Effector memory CD4-positive, alpha-beta T cell (primary cell): ENCODE measurements at places on chromosomes 5 and 9.

DNA sequence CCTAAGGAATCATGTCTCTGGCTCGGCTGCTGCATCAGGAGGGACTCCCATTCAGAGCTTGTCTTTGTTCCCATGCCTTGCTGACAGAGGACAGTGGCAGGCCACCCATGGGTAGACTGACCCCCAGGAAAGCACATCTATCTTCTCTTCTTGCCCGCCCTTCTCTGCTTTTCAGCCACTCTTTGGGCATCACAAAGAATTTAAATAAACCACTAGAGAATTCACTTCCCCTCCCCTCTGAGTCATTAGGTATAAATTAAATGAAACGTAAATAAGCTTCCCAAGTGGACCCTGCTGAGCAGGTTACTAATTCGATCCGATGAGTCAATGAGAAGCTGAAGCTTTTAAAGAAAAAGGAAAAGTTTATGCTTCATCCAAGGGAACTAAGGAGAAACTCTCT is 97.0 kb downstream of the DRD1 start:
- no peak overlapping the region for H3K27ac ChIP-seq
- no peaks in the 10 kb centered on the region for H3K4me1 ChIP-seq

- no peak overlapping the region for H3K27ac ChIP-seq
- H3K36me3 ChIP-seq: no peaks in the 10 kb centered on the region
- DNase-seq: no peak
- no peak overlapping the region for H3K4me3 ChIP-seq
- no peaks in the 10 kb centered on the region for H3K4me1 ChIP-seq
Observed at GRCh38 chr9:89884356-89885083, 279.7 kb downstream of the GADD45G start.

- no peak overlapping the region for H3K4me3 ChIP-seq
- no peaks in the 10 kb centered on the region for H3K27me3 ChIP-seq
- H3K27ac ChIP-seq: no peak overlapping the region
- no peak for DNase-seq
Observed at GRCh38 chr9:132267660-132268059, 87.1 kb downstream of the SETX start.

DNA sequence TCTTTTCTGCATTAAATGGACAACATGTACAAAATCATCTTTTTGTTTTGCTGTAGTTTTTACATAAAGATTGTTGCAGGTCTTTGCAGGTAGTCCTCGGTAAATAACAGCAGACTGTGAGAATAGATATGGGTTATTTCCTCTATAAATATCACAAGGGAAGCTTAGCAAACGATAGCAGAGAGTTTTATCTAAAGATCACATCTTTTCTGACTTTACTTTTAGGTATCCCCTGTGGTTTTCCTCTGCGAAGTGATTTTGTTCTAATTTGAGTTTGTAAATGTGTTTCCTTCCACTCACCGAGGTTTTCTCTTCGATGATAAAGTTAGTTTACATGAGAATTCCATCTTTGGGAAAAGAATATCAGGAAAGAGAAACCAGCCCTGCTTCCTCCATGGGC is 109.6 kb downstream of the EGFLAM start:
- no peaks in the 10 kb centered on the region for H3K36me3 ChIP-seq
- H3K4me1 ChIP-seq: no peaks in the 10 kb centered on the region
- H3K4me3 ChIP-seq: no peak overlapping the region
- no peak overlapping the region for H3K27ac ChIP-seq
- H3K27me3 ChIP-seq: no peaks in the 10 kb centered on the region

DNA sequence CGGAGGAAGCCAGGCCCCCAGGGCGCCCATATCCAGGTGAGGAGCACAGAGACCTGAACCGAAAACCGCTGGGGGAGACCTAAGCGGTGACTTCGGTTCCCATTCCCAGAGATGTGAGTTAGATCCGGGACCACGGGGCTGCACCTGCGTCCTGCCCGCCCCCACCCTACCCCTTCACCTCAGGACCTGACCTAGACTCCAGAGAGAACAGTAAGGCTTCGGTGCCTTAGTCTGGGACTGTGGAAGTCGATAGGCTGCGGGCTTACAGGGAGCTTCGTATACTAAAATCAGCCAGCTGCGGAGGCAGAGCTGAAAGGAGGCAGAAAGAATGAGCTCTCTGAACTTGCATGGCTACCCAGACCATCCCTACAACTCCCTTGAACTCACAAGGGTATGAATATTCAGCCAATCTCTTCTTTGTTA is 518 bp upstream of the FAM13B start:
- DNase-seq: no peak
- H3K4me1 ChIP-seq: peaks cover 22% of the 10 kb centered on the region
- no peaks in the 10 kb centered on the region for H3K27me3 ChIP-seq
- no peaks in the 10 kb centered on the region for H3K36me3 ChIP-seq
- H3K27ac ChIP-seq: peak overlapping the region; percentile 93

- H3K4me3 ChIP-seq: no peak overlapping the region
- H3K27ac ChIP-seq: no peak overlapping the region
- peaks cover 22% of the 10 kb centered on the region for H3K4me1 ChIP-seq
- peaks cover 29% of the 10 kb centered on the region for H3K36me3 ChIP-seq
Observed at GRCh38 chr9:128122809-128123175, 4.7 kb downstream of the PTGES2 start.

GRCh38 chr5:148733601-148734438 is 79.5 kb upstream of the HTR4 start:
- peak; percentile 63 for DNase-seq
- H3K4me3 ChIP-seq: no peak overlapping the region
- H3K4me1 ChIP-seq: no peaks in the 10 kb centered on the region
- H3K27ac ChIP-seq: no peak overlapping the region

GRCh38 chr5:78562001-78562400 is 86.6 kb downstream of the LHFPL2 start:
- H3K27ac ChIP-seq: no peak overlapping the region
- no peaks in the 10 kb centered on the region for H3K36me3 ChIP-seq

- H3K36me3 ChIP-seq: no peaks in the 10 kb centered on the region
- no peak for DNase-seq
- no peaks in the 10 kb centered on the region for H3K4me1 ChIP-seq
- no peak overlapping the region for H3K27ac ChIP-seq
- no peak overlapping the region for H3K4me3 ChIP-seq
Observed at GRCh38 chr5:158805195-158805594, 294.5 kb downstream of the EBF1 start.

DNA sequence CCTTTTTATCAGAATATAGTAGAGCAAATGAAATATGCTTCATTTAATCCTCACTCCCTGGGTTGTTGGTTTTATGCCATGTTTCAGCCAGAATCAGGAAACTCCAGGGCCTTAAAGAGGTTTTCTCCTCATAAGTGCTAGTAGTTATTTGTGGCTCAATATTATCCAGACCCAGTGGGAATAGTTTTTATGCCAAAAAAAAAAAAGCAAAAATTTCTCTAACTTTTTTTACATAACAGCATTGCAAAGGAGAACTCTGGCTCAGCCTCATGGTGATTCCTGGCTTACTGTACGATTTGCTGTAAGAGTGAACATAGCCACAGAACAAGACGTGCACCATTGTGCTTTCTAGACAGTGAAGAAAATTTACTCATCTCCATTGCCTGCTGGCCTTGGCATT is 232.5 kb downstream of the PJA2 start:
- H3K4me1 ChIP-seq: no peaks in the 10 kb centered on the region
- no peaks in the 10 kb centered on the region for H3K27me3 ChIP-seq
- H3K4me3 ChIP-seq: no peak overlapping the region
- no peak overlapping the region for H3K27ac ChIP-seq

DNA sequence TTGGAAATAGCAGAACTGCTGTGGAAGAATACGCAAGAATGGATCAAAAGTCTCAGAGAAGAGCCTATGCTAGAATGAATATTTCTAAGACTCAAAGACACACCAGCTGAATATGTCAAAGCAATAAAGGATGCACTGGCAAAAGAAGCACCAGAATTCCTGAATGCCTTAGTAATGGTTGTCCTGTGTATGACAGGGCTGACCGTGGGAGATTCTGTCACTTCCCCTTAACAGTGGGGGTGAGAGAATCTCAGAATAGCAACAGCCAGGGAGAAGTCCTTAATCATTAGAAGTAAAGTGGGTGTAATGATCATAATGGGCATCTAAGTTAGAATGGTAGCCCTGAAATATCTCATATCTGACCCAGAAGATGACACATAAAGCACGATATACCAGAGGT is 14.6 kb upstream of the PRR16 start:
- H3K27ac ChIP-seq: no peak overlapping the region
- DNase-seq: no peak
- no peak overlapping the region for H3K4me3 ChIP-seq
- no peaks in the 10 kb centered on the region for H3K4me1 ChIP-seq

- H3K27ac ChIP-seq: no peak overlapping the region
- no peaks in the 10 kb centered on the region for H3K36me3 ChIP-seq
- no peaks in the 10 kb centered on the region for H3K4me1 ChIP-seq
- no peak overlapping the region for H3K4me3 ChIP-seq
- no peak for DNase-seq
- no peaks in the 10 kb centered on the region for H3K27me3 ChIP-seq
Observed at GRCh38 chr5:168765551-168766425, 186.6 kb upstream of the PANK3 start.

DNA sequence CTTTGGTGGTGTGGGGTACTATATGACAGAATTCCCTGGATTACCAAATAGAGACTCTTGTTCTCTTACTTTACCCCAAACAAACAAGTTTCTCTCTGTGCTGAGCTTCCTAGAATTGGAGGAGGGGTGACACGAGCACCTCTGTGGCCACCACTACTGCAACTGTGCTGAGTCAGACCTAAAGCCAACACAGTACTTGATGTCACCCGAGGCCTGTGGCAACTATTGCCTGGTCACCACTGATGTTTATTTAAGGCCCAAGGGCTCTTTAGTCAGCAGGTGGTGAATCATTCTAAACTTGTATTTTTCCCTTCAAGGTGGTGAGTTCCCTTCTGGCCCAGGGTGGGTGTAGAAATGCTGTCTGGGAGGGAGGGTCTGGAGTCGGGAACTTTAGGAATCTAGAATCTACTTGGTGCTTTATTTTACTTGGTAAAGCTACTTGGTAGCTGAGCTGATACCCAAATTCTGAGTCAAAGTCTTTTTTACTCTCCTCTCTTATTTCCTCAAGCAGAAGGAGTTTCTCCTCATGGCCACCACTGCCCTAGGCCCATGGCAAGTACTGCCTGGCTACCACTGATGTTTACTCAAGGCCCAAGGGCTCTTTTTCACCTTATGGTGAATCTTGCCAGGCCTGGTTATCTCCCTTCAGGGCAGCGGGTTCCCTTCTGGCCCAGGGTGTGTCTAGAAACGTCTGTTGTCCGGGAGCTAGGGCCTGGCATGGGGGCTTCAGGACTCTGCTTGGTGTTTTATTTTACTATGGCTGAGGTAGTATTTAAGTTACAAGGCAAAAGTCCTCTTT is 9.8 kb downstream of the LURAP1L start:
- H3K4me1 ChIP-seq: no peaks in the 10 kb centered on the region
- H3K27me3 ChIP-seq: no peaks in the 10 kb centered on the region
- no peaks in the 10 kb centered on the region for H3K36me3 ChIP-seq
- no peak for DNase-seq
- H3K27ac ChIP-seq: no peak overlapping the region

GRCh38 chr5:123951582-123951977 is 439.6 kb downstream of the CSNK1G3 start:
- H3K36me3 ChIP-seq: no peaks in the 10 kb centered on the region
- H3K27ac ChIP-seq: no peak overlapping the region
- no peak overlapping the region for H3K4me3 ChIP-seq
- H3K4me1 ChIP-seq: no peaks in the 10 kb centered on the region

DNA sequence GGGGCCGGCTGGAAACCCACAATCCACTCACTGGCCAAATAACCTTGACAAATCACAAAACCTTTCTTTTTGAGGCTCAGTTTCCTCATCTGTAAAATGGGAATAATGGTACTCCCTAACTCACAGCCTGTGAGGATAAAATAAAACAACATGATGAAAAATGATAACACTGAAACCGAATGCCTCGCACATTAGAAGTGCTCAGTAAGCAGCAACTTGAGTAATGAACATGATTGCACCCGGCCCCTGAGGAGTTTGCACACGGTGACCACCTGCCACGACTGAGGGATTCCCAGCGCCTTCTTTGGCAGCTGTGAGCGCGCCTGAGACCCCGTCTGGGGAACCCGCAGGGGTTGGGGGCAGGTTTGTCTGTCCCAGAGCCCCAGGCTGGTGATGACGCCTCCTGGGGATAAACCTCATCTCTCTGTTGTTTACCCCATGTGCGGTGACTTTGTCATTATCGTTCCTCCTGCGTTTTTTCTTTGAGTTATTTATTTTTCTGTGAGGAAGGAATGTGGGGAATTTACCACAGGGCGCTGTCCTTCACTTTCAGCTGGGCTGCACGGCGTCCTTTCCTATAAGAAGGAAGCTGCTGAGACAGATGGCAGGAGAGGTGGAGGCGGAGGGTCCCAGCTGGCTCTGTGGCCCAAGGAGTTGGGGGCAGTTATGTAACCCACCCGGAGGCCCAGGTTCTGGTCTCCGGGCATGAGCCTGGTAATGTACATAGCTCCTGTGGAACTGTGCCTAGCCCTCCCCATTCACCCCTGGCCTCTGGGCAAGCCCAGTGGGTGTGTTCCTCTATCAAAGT is 3.0 kb upstream of the SYNPO start:
- DNase-seq: no peak
- no peak overlapping the region for H3K27ac ChIP-seq
- no peaks in the 10 kb centered on the region for H3K27me3 ChIP-seq
- no peaks in the 10 kb centered on the region for H3K36me3 ChIP-seq
- H3K4me3 ChIP-seq: no peak overlapping the region
- no peaks in the 10 kb centered on the region for H3K4me1 ChIP-seq

GRCh38 chr9:121609822-121610637 is 41.4 kb upstream of the DAB2IP start:
- no peak overlapping the region for H3K4me3 ChIP-seq
- DNase-seq: no peak
- H3K27ac ChIP-seq: no peak overlapping the region
- H3K36me3 ChIP-seq: no peaks in the 10 kb centered on the region
- peaks cover 2% of the 10 kb centered on the region for H3K27me3 ChIP-seq
- H3K4me1 ChIP-seq: no peaks in the 10 kb centered on the region

DNA sequence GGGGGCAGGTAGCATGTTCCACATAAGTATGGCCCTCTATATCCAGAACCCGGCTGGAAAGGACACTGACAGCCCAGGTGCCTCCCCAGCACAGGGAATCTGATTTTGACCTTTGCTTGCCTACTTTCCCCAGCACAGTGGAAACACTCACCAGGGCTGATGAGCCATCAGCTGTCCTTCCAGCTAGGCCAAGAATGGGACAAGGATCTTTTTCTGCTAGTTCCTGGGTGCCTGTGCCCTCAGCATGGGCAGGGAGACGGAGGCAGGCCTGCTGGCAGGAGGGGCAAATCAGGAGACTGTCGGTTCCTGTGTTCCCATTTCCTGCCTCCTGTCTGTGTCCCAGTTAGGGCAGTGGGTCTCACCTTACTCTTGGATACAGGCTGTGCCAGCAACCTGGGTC is 1.1 kb downstream of the CYFIP2 start:
- DNase-seq: no peak
- peaks cover 66% of the 10 kb centered on the region for H3K4me1 ChIP-seq
- H3K36me3 ChIP-seq: peaks cover 4% of the 10 kb centered on the region
- H3K4me3 ChIP-seq: peak overlapping the region; percentile 74
- H3K27me3 ChIP-seq: no peaks in the 10 kb centered on the region
- peak overlapping the region; percentile 88 for H3K27ac ChIP-seq

DNA sequence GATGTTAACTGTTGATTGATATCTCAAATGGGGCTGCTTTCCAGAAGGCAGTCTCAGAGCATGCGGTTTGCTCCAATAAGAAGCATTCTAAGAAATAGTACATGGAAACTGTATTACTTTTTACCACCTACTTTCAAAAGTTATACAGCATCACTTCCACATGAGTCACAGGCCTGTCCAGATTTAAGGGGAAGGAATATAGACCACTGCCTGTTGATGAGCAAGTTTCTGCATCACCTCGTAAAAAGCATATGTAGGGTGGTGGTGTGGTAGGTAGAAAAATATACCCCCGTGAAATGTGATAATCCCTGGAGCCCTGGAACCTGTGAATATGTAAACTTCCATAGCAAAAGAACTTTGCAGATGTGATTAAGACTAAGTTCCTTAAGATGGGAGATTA is 816.6 kb upstream of the CDH6 start:
- no peak overlapping the region for H3K4me3 ChIP-seq
- DNase-seq: no peak
- no peak overlapping the region for H3K27ac ChIP-seq
- no peaks in the 10 kb centered on the region for H3K4me1 ChIP-seq
- no peaks in the 10 kb centered on the region for H3K27me3 ChIP-seq
